ENCODE measurements at places on chromosomes 5 and 9. TPM values are rescaled to one million over a fixed set of nuclear protein-coding genes. Genes with fewer than 3 reads are reported as not detected.

DNA sequence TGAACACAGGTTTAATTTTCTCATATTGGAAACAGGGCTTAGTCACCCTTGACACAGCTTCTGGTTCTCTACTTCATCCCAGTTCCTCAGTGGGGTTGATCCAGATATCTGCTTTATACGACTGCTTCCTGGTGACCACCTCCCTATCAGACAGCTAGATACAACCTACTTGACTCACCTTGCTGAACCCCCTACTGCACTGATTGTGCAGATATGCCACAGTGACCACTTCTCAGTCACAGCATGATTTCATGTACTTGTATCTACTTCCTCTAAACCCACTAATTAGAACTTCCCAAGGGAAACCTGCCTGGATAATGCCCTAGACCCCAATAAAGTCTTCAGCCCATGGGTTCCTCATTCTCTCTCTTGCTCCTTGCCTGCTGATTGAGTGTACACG, 18.4 kb upstream of the RFK start:
- no peaks in the 10 kb centered on the region for H3K27me3 ChIP-seq
- no peak overlapping the region for H3K27ac ChIP-seq
- H3K4me3 ChIP-seq, result no peak overlapping the region
- no peak for DNase-seq
- peaks cover 47% of the 10 kb centered on the region for H3K4me1 ChIP-seq

DNA sequence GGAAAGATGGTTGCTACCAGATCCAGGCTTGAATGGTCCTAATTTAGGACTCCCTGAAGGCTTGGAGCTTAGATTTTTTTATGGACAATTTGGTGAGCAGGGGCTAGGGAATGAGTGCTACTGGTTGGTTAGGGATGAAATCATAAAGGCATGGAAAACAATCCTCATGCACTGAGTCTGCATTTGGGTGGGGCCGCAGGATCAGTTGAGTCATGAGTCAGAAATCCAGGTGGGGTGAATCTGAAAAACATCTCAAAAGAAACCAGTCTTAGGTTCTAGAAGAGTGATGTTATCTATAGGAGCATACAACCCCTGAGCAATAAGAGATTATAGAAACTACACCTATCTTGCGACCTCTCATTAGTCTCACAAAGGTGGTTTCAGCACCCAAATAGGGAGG, 300.0 kb downstream of the KIF4B start:
- H3K27ac ChIP-seq, result no peak overlapping the region
- H3K4me3 ChIP-seq, result no peak overlapping the region
- no peaks in the 10 kb centered on the region for H3K27me3 ChIP-seq
- H3K4me1 ChIP-seq, result no peaks in the 10 kb centered on the region
- H3K36me3 ChIP-seq, result no peaks in the 10 kb centered on the region
- DNase-seq, result no peak

GRCh38 chr9:17942498-17942897, 363.6 kb downstream of the SH3GL2 start:
- no peaks in the 10 kb centered on the region for H3K4me1 ChIP-seq
- H3K27ac ChIP-seq, result no peak overlapping the region
- H3K36me3 ChIP-seq, result no peaks in the 10 kb centered on the region
- no peak overlapping the region for H3K4me3 ChIP-seq
- no peak for DNase-seq
- H3K27me3 ChIP-seq, result no peaks in the 10 kb centered on the region

DNA sequence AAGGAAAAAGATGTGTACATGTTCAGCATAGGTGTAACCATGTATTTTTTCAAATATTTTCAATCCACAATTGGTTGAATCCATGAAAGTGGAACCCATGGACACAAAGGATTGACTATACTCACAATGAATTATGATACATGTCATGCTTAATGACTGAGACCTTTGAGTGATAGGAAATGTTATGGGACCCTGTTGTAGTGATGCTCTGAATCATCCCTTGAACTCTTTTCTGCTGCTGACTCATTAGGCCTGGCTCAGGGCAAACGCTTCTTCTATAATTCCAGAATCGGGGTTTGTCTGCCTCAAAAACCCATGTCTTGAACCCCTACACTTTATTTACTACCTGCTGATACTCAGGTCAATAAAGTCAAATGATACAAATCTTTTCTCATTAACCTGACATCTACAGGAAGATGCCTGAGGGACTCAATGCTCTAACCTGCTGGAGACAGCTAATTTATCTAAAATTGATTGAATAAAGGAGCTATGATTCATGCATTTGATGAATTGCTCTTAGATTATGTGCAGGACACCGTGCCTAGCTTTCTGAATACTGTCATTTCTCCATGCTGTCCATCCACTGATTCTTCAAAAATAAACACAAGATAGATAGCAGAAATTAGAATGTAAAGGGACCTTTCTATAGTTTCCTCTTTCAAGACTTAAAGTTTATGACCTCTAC, 260.1 kb downstream of the PRELID2 start:
- H3K27ac ChIP-seq, result no peak overlapping the region
- H3K36me3 ChIP-seq, result no peaks in the 10 kb centered on the region
- no peaks in the 10 kb centered on the region for H3K4me1 ChIP-seq
- H3K4me3 ChIP-seq, result no peak overlapping the region
- H3K27me3 ChIP-seq, result no peaks in the 10 kb centered on the region

- no peaks in the 10 kb centered on the region for H3K4me1 ChIP-seq
- no peak for DNase-seq
- peaks cover 2% of the 10 kb centered on the region for H3K27me3 ChIP-seq
- no peaks in the 10 kb centered on the region for H3K36me3 ChIP-seq
- no peak overlapping the region for H3K27ac ChIP-seq
These were observed 605.0 kb upstream of the CLINT1 start for GRCh38 chr5:158463938-158464337.

GRCh38 chr5:71533615-71534014, 53.5 kb upstream of the MCCC2 start:
- H3K27ac ChIP-seq, result peak overlapping the region; percentile 75
- no peak overlapping the region for H3K4me3 ChIP-seq
- H3K4me1 ChIP-seq, result peaks cover 12% of the 10 kb centered on the region
- DNase-seq, result no peak
- peaks cover 48% of the 10 kb centered on the region for H3K36me3 ChIP-seq

GRCh38 chr5:127320032-127320965, 29.7 kb downstream of the MEGF10 start:
- H3K36me3 ChIP-seq, result no peaks in the 10 kb centered on the region
- DNase-seq, result peak; percentile 49

GRCh38 chr5:140631831-140632365, 1.1 kb downstream of the CD14 start:
- peaks cover 30% of the 10 kb centered on the region for H3K27me3 ChIP-seq
- no peak overlapping the region for H3K27ac ChIP-seq
- peaks cover 2% of the 10 kb centered on the region for H3K36me3 ChIP-seq
- H3K4me3 ChIP-seq, result peak overlapping the region; percentile 76
- peaks cover 33% of the 10 kb centered on the region for H3K4me1 ChIP-seq

The DNAJB5 gene
- 5.5 TPM for total RNA-seq

The IL33 gene
- total RNA-seq, result not detected

The MARCOL gene
- not detected for total RNA-seq

The GRIN1 gene
- total RNA-seq, result not detected

The TXNDC8 gene
- not detected for total RNA-seq

The SLC34A3 gene
- total RNA-seq, result not detected
